ENCODE measurements at places on chromosomes 11 and 22.

GRCh38 chr11:118838905-118839553 is 44.7 kb upstream of the CXCR5 start:
- H3K27ac ChIP-seq: no peak overlapping the region
- no peaks in the 10 kb centered on the region for H3K27me3 ChIP-seq
- H3K4me1 ChIP-seq: no peaks in the 10 kb centered on the region
- DNase-seq: no peak

DNA sequence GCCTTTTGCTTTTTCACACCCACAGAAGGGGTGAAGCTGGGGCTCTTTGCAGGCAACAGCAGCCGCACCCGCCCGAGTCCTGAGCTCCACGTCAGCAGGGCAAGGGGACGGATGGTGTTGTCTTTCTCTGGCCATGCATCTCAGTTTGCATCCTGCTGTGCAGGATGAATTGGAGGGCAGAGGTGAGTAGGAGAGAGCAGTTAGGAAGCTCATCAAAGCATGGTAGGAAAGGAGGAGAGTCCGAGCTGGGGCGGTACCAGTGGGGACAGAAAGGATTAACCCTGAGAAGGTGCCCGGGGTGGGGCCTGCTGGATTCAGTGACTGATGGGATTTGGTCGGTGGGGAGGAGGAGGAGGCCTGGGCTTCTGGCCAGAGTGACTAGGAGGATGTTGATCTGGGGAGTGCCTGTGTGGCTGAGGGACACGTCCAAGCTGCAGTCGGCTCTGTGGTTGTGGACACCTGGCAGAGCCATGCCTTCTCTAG is 14.6 kb downstream of the FAM83F start:
- no peak overlapping the region for H3K4me3 ChIP-seq
- no peaks in the 10 kb centered on the region for H3K36me3 ChIP-seq
- peak; percentile 28 for DNase-seq
- H3K27me3 ChIP-seq: peaks cover 43% of the 10 kb centered on the region

GRCh38 chr11:73155102-73155501 is 13.0 kb upstream of the FCHSD2 start:
- peaks cover 6% of the 10 kb centered on the region for H3K4me1 ChIP-seq
- H3K4me3 ChIP-seq: no peak overlapping the region
- no peaks in the 10 kb centered on the region for H3K27me3 ChIP-seq
- no peak for DNase-seq
- no peak overlapping the region for H3K27ac ChIP-seq
- H3K36me3 ChIP-seq: no peaks in the 10 kb centered on the region

DNA sequence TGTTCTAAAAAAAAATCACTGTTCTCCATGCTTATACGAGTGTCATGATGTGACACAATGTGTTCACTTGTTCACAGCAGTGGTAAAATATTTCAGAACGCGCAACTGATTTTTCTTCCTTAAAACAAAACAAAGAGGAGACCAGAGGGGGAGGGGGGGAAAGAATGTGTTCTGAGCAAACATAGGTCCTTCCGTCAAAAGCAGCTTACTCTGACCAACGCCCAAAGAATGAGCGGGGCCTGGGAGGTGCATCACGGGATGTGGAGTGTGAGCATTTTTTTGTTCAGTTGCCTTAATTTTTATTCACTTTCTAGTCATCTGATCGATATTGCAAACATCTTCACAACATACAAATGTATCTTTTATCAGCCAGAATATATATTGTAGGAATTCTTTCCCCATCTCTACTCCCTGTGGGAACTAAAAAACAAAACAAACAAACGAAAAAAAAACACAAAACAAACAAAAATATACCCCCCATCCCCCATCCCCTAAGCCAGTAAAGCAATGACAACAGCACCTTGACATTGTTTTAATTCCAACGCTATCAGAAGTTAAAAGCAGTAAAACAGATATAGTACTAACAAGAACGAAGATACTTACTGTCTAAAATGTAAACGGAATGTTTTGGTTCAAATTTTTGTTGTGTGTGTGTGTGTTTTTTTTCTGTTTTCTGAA is 43.3 kb downstream of the BDNF start:
- no peaks in the 10 kb centered on the region for H3K4me1 ChIP-seq
- H3K4me3 ChIP-seq: no peak overlapping the region
- no peaks in the 10 kb centered on the region for H3K36me3 ChIP-seq
- no peaks in the 10 kb centered on the region for H3K27me3 ChIP-seq

GRCh38 chr11:115760461-115761320 is 256.5 kb upstream of the CADM1 start:
- peaks cover 3% of the 10 kb centered on the region for H3K4me1 ChIP-seq
- no peaks in the 10 kb centered on the region for H3K36me3 ChIP-seq
- H3K27me3 ChIP-seq: no peaks in the 10 kb centered on the region

DNA sequence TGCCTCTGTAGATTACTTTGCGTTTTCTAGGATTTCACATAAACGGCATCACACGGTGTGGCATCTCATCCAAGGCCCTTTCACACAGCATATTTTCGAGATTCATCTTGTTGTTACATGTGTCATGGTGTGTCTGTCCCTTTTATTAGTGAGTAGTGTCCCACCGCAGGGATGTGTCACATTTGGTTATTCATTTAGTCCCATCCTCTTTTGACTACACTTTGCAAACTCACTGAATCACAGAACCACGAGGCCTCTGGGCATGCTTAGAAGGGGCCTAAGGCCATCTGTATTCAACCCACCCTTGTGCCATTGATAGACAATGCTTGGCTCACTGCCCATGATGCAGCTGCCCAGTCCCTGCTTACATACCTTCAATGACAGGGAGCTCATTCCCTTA is 4.2 kb upstream of the RAC2 start:
- no peaks in the 10 kb centered on the region for H3K36me3 ChIP-seq
- no peak overlapping the region for H3K27ac ChIP-seq
- no peaks in the 10 kb centered on the region for H3K4me1 ChIP-seq
- no peaks in the 10 kb centered on the region for H3K27me3 ChIP-seq
- DNase-seq: no peak

GRCh38 chr11:8759634-8760033 is 77.0 kb downstream of the RPL27A start:
- no peak overlapping the region for H3K4me3 ChIP-seq
- H3K27me3 ChIP-seq: no peaks in the 10 kb centered on the region
- peaks cover 31% of the 10 kb centered on the region for H3K4me1 ChIP-seq
- DNase-seq: no peak
- H3K36me3 ChIP-seq: no peaks in the 10 kb centered on the region
- H3K27ac ChIP-seq: peak overlapping the region; percentile 21

DNA sequence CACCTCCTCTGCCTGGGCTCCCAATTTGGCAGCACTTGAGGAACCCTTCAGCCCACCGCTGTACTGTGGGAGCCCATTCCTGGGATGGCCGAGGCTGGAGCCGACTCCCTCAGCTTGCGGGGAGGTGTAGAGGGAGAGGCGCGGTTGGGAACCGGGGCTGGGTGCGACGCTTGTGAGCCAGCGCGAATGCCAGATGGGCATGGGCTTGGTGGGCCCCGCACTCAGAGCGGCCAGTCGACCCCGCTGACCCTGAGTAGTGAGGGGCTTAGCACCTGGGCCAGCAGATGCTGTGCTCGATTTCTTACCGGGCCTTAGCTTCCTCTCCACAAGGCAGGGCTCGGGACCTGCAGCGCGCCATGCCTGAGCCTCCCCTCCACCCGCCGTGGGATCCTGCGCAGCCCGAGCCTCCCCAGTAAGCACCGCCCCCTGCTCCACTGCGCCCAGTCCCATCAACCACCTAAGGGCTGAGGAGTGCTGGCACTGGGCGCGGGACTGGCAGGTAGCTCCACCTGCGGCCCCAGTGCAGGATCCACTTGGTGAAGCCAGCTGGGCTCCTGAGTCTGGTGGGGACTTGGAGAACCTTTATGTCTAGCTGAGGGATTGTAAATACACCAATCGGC is 58.3 kb upstream of the DEFB108B start:
- H3K27ac ChIP-seq: no peak overlapping the region
- no peak for DNase-seq
- H3K36me3 ChIP-seq: no peaks in the 10 kb centered on the region
- no peaks in the 10 kb centered on the region for H3K4me1 ChIP-seq

- H3K4me1 ChIP-seq: no peaks in the 10 kb centered on the region
- no peak within 1 kb of the TSS for H3K27ac ChIP-seq
- H3K36me3 ChIP-seq: no peaks in the 10 kb centered on the region
- peaks cover 22% of the 10 kb centered on the region for H3K27me3 ChIP-seq
These were observed at the start of gene GSC2 for GRCh38 chr22:19149991-19150390. TSS of gene GSC2 (minus strand) at chr22:19150292. CDS start at chr22:19150283, 9 bp downstream.

DNA sequence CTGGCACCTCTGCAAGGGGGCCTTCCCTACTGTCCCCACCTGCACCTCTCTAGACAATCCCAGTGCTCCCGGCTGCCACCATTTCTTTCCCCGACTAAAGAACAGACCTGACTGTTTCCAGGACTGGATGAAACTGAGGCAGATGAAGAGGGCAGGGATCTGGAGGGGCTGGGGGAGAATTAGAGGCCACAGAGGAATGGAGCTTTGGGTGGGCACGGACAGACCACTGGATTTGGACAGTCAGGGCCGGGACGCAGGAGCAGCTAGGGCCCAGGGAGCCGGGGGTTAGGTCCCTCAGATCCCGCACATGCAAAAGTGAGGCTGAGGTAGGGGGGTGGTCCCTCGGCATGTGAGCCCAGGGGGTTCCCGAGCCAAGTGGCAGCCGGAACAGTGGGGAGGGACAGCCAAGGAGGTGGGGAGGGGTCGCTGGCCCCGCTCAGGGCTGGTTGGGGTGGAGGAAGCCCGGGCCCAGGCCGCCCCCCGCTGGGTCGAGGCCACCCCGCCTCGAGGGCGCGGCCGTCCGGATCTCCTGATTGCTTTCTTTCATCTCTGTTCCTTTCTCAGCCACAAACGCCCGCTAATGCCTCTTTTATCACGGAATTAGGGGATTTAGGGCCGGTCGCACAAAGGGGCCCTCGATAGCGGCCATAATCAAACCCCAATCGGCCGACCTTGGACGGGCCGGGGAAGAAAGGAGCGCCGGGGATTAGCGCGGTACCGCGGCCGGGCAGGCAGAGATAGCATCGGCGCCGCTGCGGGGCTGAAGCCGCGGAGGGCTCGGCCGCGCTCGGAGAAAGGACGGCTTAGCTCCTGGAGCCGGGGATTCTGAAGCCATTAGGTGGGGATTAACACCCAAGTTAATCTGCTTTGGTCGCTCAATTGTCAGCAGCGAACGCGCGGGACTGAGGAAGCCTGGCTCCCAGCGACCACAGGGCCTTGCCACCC is 9.3 kb downstream of the SLC25A1 start:
- H3K4me3 ChIP-seq: no peak overlapping the region
- no peak for DNase-seq
- no peak overlapping the region for H3K27ac ChIP-seq
- H3K4me1 ChIP-seq: peaks cover 4% of the 10 kb centered on the region

- H3K27ac ChIP-seq: no peak overlapping the region
- H3K27me3 ChIP-seq: no peaks in the 10 kb centered on the region
- H3K36me3 ChIP-seq: no peaks in the 10 kb centered on the region
- no peak for DNase-seq
These were observed 49.5 kb upstream of the PHF21B start for GRCh38 chr22:45059296-45059695.

GRCh38 chr11:19089421-19089820 is 27.5 kb upstream of the ZDHHC13 start:
- DNase-seq: no peak
- H3K27me3 ChIP-seq: no peaks in the 10 kb centered on the region
- H3K27ac ChIP-seq: no peak overlapping the region
- H3K36me3 ChIP-seq: no peaks in the 10 kb centered on the region

DNA sequence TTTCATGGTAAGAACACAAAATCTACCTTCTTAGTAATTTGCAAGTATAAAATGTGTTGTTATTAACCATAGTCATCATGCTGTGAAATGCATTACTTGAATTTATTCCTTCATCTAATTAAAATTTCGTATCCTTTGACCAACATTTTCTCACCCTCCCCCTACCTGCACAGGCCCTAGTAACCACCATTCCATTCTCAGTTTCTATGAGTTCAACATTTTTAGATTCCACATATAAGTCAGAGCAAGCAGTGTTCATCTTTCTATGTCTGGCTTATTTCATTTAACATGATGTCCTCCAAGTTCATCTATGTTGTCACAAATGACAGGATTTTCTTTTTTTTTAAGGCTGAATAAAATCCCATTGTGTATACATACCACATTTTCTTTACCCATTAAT is 43.5 kb upstream of the CCDC179 start:
- H3K4me1 ChIP-seq: no peaks in the 10 kb centered on the region
- no peak for DNase-seq
- no peaks in the 10 kb centered on the region for H3K27me3 ChIP-seq
- H3K4me3 ChIP-seq: no peak overlapping the region

DNA sequence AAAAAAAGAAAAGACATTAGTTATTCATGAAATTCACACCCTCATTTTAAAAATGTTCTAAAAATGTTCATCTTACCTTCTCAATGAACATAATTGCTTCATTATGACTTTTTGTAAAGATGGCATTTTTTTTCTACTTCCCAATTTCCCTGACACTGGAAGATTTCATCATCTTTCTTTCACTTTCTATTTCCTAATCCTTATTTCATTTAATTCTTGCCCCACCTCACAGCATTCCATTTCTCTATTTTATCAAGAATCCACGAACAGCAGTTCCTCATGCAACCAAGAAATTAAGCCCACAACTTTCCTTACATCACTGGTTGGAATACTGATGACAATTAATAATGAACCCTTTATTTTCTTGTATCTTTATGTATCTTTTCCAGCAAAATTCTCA is 1.9 kb downstream of the PATL1 start:
- no peak overlapping the region for H3K27ac ChIP-seq
- peaks cover 17% of the 10 kb centered on the region for H3K4me1 ChIP-seq
- H3K4me3 ChIP-seq: no peak overlapping the region
- no peaks in the 10 kb centered on the region for H3K27me3 ChIP-seq
- peak; percentile 10 for DNase-seq

DNA sequence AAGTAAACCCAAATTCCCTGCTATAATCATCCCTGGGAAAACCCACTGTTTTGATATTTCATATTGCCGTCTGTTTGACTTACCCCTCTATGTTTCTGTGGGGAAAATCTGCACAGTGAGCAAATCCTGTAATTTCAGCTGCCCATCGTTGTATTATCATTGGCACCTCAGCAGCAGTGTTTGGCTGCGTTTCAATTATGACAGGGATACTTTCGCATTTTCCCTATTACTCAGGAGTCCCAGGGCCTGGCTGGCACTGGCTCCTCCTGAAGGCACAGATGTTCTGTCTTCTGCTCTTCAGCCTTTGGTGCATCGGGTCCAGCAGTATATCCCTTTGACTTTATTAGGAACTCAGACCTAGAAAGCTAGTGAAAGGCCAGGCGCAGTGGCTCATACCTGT is 12.2 kb upstream of the MMP12 start:
- H3K4me1 ChIP-seq: no peaks in the 10 kb centered on the region
- DNase-seq: no peak
- H3K27me3 ChIP-seq: no peaks in the 10 kb centered on the region
- no peaks in the 10 kb centered on the region for H3K36me3 ChIP-seq

DNA sequence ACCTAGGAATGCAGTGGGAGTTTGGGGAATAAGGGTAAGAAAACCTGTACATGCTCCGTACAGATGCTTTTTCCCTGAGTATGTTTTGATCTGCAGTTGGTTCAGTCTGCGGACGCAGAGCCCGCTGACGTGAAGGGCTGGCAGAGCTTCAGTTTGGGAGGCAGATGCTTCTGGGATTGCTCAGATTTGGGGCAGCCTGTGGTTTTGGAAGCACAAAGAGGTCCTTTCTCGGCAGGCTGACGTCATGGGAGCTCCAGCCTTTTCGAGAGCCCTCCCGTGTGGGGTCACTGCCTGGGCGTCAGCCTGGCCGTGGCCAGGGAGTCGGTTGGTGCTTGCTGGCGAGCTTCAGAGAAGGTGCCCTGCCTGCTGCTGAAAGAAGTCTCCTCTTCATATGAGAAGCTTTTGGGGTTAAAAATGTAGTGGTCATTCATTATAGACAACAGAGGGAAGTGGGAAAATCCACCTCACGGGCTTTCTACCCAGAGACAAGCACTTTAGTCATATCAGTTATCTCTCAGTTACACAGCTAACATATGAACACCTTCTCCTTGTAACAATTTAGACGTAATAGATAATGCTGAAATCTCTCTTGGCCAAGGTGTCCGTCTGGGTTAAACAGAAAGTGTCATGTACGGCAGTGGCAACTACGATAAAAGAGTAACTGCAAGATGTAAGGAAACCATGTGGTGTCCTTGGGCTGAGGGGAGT is 26.8 kb downstream of the TPCN2 start:
- no peak overlapping the region for H3K4me3 ChIP-seq
- H3K4me1 ChIP-seq: no peaks in the 10 kb centered on the region
- DNase-seq: no peak
